ENCODE measurements at places on chromosomes 16 and 17. TPM values are rescaled to one million over a fixed set of nuclear protein-coding genes. Genes with fewer than 3 reads are reported as not detected.
A peak's percentile ranks its signal among the peaks of the same experiment; 100 is the strongest.

GRCh38 chr16:68289202-68289601, 21.5 kb downstream of the SLC7A6OS start:
- no peak for DNase-seq

DNA sequence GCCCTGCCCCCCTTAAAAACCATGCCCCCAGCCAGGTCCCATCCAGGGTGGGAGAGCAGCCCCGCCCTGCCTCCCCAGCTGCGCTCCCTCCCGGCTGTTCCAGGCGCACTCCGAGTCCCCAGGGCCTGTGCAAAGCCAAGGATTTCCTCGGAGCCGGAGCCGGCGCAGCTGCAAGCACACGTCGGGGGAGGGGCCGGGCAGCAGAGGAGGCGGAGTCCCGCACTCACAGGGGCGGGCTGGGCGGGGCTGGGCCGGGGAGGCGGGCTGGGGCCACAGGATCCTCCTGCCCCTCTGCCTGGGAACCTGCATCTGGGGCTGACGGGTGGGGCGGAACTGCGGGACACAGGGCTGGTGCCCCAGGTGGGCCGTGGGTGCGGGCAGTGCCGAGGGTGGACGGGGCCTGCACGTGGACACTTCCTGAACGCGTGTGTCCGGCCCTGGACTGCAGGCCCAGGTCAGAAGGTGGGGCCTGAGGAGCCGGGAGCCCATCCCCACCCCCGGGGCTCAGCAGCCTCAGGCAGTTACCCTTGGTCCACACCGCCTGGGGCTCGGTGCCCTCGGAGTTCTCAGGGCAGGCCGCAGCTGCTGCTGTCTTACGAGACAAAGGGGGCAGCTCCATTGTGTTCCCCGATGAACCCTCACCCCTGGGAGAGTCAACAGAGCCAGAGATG, 24.0 kb upstream of the SSTR5 start:
- peak; percentile 48 for DNase-seq

DNA sequence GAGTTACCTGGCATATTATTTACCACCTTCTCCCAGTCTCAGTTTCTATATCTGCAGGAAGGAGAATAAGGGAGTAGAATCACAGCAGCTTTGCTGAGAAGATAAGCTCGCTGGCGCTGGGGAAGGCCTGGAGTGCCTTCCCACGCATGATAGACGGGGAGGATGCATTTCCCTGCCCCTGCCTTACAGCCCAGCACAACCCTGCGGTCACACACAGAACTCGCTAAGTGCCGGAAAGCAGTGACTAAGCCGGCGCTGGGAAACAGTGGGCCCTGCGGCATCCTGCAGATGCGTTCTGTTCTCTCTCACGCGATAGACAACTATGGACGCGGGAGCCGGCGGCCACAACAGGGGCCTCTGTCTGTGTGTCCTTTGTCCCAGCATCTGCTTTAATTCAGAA, 4.8 kb downstream of the CA5A start:
- DNase-seq, result no peak

GRCh38 chr17:63641692-63642448, 19.7 kb downstream of the MAP3K3 start:
- DNase-seq, result no peak

- no peak for DNase-seq
Measured at GRCh38 chr16:88974080-88974915, 2.7 kb downstream of the CBFA2T3 start.

GRCh38 chr16:87524407-87524806, 31.6 kb upstream of the ZCCHC14 start:
- DNase-seq, result no peak

- DNase-seq, result peak; percentile 70
Measured at GRCh38 chr16:3101018-3101840, 2.1 kb upstream of the ZSCAN10 start.

DNA sequence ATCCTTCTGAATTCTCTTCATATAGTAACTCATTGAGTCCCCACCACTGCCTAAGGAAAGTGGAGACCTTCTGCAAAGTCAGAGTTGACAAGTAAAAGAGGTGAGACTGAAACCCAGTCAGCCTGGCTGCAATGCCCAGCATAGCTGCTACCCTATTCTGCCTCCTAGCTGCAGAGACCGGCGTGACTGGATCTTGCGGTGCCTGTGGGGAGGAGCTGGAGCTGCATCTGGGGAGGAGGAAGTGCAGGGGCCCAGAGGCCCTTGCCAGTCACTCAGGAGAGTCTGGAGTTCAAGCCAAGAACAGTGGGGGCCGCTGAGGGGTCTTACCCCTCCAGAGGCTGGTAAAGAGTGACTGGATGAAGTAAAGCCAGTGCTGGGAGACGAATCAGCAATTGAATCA, 35.0 kb upstream of the ZNF423 start:
- peak; percentile 27 for DNase-seq

GRCh38 chr16:67613808-67614207, 31.1 kb upstream of the CARMIL2 start:
- DNase-seq, result no peak

DNA sequence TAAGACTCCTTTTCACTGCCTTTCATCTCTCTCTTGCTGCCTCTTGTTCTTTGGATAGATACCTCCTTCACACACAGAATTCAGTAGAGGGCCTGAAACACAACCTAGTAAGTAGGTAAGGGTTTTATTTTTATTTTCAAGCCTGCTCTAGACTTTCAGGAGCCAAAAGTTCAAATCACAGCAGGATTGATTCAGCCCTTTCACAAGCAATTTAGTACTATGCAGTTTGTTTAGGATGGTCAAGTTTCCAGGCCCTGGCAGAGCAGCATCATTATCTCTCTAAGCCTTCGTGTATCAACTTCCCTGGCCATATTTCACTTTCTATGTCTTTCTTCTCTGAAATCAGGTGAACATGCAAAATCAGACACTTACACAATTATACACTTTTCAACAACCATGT, 148.8 kb upstream of the CORO6 start:
- DNase-seq, result no peak

DNA sequence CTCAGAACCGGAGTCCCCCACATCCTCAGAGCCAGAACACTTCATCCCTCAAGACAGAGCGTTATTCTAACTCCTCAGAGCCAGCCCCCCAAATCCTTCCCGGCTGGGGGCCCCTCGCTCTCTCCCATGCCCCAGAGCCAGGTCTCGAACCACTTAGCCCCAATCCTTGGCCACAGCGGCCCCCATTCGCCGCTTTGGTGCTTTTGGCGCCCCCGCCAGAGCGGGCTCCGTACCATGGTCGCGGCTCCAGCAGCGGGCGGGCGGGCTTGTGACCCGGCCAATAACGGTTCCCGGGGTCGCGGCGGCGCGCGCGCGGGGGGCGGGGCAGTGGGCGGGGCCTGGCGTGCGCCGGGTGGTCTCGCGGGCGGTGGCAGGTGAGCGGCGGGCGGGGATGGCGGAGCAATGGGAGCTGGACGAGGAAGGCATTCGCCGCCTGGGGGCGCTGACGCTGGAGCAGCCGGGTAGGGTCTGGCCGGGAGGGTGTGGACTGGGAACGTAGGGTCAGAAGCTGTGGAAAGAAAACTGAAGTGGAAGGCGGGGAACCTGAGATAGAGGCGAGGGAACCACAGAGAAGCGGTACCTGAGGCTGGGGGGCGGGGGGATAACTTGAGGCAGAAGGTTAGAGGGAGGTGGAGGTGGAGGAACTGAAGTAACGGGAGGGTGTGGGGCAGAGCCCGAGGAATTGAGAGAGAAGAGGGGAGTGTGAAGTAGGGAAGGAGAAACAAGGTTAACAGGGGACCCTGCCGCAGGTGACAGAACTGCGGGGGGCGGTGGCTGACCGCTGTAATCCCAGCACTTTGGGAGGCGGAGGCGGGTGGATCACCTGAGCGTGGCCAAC, at the start of the genes KCTD19 and LRRC36:
Gene KCTD19 (minus strand): TSS at position 270 of the 838 bp plus-strand sequence. CDS start 34 bp downstream, at position 236.
Gene LRRC36 (plus strand): TSS at position 344 of the 838 bp plus-strand sequence. CDS start 48 bp downstream, at position 392.
- DNase-seq, result peak; percentile 56

GRCh38 chr16:11410376-11411058, 65.3 kb downstream of the RMI2 start:
- no peak for DNase-seq

DNA sequence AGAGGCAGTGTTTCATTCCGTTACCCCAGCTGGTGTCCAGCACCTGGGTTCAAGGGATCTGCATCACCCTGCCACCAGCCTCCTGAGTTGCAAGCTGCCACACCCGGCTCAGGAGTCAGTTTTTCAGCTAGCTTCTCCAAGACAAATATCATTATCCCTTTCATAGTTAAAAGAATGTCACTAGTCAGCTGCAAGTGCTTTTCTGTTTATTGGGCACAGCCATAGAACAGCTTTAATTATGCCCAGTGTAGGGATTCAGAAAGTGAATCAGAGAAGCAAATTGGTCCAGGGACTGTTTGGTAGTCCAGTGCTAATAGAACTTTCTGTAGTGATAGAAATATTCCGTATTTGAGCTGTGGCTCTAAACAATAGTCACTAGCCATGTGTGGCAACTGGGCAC, 2.9 kb upstream of the AOC3 start:
- no peak for DNase-seq

- DNase-seq, result peak; percentile 15
Measured at GRCh38 chr17:40912486-40913210, 24.8 kb downstream of the KRT23 start.

GRCh38 chr16:77191259-77191969, 424 bp downstream of the MON1B start:
- DNase-seq, result peak; percentile 27

DNA sequence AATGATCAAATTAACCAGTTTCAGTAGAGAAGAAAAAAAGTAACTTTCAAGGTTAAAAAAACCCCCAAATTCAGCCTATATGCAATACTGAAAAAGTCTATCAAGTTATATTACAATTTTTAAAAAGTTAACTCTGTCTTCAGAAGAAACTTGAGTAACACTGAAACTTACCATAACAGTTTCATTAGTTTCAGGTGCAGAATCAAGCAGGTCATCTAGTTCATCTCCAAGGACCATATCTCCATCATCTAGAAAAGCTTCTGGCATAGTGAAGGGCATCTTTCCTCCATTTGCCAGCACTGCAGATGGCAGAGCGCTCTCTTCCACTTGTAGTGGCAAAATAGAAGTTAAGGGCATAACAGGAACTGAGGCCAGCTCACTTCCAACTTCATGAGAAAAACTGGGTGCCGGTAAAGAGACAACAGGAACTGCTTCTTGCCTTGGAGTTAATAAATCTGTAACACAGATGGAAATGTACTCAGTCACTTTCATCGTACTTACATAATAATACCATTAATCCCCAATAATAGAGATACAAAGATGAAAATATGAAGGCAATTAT, 22.9 kb downstream of the ZC3H7A start:
- no peak for DNase-seq

- no peak for DNase-seq
Measured at GRCh38 chr16:54136276-54136625, 150.3 kb downstream of the IRX3 start.

Gene AGRP
- not detected for total RNA-seq

Gene CTRL
- 0.22 TPM for total RNA-seq

- peak; percentile 68 for DNase-seq
Measured at GRCh38 chr16:67676516-67676915, 9.9 kb downstream of the C16orf86 start.

DNA sequence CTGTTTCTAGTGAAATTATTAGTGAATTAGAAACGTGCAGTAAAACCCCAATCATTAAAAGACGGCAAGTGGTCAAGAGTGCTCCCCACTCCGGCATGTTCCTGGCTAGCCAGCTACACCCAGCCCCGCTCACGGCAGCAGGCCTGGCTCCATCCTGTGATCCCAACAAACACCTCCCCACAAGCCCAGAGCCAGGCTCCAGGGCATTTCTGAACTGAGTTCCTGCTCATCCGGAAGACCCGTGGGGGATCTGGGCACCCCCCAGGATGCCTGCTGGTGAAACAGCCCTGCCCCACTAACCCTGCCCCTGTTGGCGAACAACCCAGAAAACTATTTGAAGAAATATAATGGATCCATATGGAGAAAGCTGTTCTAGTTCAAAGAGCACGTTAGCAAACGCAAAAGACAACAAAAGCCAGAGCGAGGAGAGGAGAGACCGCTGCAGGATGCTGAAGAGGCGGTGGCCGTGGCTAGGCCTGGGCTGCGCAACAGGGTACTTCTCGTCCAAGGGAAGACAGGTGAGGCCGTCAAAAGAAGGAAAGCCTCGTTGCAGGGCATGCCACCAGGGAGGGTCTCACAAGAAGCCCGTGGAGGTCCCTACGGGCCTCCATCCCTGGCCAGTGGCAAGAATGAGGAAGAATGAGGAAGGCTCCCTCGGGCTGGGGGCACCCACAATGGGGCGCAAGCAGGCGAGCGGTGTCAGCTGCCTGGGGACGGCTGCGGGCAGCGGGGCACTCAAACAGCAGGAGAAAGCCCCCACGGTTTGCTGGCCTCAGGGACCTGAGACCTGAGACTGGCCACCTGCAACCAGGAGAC, 19.2 kb downstream of the SLC16A3 start:
- peak; percentile 42 for DNase-seq

- DNase-seq, result no peak
Measured at GRCh38 chr17:78857266-78857665, 16.7 kb upstream of the USP36 start.

Gene HOXB1
- total RNA-seq, result not detected

GRCh38 chr17:42309986-42310786, 21.9 kb downstream of the STAT5A start:
- DNase-seq, result no peak

DNA sequence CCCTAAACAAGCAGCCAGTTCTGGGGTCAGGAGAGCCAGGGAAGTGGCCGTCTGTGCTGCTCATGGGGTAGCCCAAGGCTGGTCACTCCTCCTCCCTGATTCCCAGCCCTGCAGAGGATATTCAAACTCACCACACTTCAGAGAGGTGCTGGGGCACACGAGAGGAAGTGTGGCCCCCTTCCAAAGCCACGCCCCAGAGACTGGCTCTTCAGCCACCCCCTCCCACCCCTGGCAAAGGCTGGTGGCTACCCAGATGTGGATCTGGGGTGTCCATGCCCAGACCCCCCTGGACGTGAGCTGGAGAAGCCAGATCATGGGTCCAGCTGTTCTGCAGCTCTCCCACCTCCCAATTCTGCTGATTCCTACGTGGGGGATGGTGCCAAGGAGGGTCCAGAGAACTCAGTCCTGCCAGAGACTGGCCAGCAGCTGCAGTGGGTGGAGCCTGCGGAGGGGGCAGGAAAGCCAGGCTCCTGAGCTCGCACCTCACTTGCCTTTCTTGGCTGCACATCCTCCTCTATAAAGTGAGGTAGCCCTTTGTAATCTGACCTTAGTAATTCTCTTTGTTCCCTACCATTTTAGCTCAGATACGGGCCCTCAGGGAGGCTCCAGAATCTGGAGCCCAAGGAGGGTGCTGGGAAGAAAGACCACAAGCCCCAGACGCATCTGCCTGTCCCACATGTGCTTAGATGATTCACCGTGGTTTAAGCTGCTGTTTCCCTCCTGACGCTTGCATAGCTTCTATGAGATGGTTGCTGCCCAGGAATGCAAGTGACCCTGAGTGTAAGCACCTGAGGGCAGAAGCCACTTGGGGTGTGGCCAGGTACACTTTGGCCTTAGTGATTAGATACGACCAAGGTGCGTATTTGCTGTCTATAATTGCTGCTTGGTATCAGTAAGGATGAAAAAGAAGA, 15.3 kb downstream of the SDK2 start:
- DNase-seq, result no peak

Gene C17orf100
- total RNA-seq, result 0.22 TPM

Gene GRB7
- 0.22 TPM for total RNA-seq

DNA sequence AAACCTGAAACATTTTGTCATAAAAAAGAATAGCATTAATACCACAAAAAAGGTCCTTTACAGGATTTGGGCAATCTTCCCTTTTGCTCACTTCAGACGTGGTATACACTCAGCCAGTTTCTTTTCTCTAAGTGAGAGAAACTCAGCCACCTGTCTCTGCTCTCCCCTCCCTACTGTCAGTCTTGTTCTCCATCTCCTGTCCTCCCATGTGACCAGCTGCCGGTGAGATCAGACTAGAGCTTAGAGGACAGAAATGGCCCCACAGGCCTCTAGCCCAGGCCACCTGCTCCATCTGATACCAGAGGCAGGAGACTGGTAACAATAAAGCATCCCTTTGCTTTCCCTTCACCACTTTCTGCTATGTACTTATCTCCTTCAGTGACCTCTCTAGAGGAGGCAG, 34.9 kb downstream of the CMC2 start:
- DNase-seq, result no peak

GRCh38 chr16:70681382-70682238, 4.2 kb downstream of the MTSS2 start:
- no peak for DNase-seq

Gene ZNF469
- total RNA-seq, result 0.44 TPM

Data from lung microvascular endothelial cell (primary cell).